CD4-positive, alpha-beta memory T cell (primary cell): ENCODE measurements at places on chromosomes 2 and 18.
A peak's percentile ranks its signal among the peaks of the same experiment; 100 is the strongest.

DNA sequence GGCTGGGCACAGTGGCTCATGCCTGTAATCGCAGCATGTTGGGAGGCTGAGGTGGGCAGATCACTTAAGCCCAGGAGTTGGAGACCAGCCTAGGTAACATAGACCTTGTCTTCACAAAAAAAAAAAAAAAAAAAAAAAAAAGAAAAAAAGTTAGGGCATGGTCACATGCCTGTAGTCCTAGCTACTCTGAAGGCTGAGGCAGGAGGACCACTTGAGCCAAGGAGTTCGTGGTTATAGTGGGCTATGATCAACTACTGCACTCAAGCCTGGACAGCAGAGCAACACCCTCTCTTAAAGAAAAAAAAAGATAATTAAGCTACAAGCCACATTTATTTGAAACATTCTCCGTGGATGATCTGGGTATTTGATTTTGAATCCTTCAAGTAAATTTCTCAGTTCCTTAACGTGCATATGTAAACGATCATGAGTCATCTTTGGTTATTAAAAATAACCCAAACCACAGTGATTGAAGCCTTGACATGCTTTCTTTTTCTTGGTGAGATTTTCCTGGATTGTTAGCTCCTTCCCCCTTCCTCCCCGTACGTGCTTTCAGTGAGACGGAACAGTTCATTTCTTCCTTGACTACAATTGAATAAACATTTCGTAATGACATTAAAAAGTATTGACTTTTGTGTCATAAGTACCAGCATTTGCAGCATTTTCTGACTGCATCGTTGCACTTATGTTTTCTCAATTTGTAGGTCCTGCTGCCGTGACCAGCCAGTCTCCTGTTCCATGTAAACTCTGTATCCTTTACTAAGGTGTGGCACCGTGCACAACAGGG lies 20.3 kb downstream of the RMC1 start:
- no peak for DNase-seq

GRCh38 chr2:11874861-11875260 lies 128.4 kb downstream of the LPIN1 start:
- DNase-seq = no peak

- DNase-seq = no peak
Observed at GRCh38 chr2:202718614-202719013, 83.8 kb downstream of the FAM117B start.

GRCh38 chr18:22676423-22676822 lies 256.7 kb upstream of the RBBP8 start:
- no peak for DNase-seq

DNA sequence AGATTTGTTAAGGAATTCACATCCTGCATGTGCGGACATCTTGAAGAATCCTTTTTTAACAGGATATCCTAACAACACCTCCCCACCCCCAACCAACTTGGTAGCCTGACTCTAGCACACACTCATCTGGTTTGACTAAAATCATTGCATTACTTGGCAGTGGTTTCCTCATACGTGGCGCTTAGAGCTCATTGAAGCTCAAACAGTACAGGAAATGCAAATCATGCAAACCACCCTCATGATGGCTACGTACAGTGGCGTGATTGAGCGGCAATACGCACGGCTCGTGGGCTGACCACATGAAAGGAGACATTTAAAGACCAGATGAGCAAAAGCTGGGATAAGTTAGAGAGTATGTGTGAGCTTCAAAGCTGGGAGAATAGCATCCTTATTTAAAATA lies 336.2 kb downstream of the ZEB2 start:
- DNase-seq = peak; percentile 76

GRCh38 chr18:51617167-51617566 lies 419.7 kb upstream of the MEX3C start:
- no peak for DNase-seq

GRCh38 chr18:36685580-36685979 lies 143.2 kb downstream of the TPGS2 start:
- DNase-seq = no peak

- DNase-seq = no peak
Observed at GRCh38 chr2:173544641-173545363, 190.1 kb downstream of the CDCA7 start.

DNA sequence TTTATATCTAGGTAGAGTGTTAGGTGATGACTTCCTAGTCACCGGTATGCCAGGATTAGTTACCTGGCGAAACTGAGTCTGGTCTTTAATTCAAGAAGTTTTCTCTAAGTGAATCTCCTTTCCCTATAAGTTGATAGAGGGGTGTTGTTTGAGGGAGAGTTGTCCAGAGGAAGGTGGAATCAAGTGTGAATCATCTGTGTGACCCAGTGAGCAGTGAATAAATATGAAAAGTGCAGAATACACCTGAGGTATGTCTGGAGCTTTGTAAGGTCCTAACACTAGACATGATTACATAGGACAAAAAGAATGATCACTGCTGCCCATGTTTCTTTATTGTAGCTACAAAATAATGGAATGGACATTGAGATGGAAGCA lies 11.2 kb downstream of the POU3F3 start:
- no peak for DNase-seq

DNA sequence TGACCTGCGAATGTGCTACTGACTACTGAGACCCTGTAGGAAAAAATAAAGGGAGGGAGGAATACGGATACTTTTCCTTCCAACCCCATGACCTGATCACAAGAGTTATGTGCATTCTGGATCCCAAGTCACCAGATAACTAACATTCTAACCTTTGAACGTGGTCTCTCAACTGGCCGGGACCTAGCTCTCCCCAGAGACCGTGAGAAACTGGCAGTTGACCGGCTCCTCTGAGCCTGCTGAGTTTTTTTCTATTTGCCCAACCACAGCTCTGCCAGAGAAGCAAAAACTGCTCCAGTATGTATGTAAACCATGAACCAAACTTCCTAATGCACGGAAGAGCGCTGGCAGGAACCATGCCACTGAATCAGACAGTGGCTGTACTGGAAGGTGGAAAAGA lies 47.5 kb upstream of the PTMA start:
- DNase-seq = no peak

DNA sequence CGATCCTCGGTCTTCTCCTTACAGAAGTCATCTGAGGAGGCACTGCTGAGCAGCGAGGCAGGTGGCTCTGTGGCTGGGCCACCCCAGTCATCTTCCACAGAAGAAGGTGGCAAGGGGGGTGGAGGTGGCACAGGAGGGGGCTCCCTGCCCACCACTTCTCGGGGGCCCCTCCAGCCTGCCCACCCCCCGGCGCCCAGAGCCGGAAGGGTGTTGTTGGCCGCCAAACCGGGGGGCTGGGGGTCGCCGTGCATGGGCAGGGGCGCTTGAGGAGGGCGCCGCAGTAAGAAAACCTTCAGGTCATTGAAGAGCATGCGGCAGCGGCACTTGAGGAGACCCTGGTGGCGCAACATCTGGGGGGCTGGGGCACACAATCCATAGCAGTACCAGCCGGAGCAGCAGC lies 2.5 kb downstream of the MARCHF4 start:
- DNase-seq = no peak

GRCh38 chr2:217382794-217383193 lies 522.9 kb upstream of the TNP1 start:
- DNase-seq = no peak

DNA sequence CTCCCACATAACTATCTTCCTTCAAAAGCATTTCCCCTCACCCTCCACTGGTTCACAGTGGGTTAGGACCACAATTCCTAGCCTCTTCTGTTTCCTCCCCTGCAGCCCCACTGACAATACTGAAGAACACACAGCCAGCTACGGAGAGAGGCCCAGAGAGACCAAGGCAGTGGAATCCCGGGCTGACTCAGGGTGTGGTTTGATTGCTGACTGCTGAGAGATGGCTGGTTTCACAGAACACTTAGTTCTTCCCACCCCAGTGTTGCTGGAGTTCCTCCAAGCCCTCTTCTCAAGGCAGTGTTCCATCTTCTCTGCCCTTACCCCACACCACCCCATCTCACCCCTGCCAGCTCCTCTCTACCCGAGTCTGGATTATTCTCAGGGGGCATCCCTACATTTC lies 43.3 kb upstream of the ZFP36L2 start:
- no peak for DNase-seq

DNA sequence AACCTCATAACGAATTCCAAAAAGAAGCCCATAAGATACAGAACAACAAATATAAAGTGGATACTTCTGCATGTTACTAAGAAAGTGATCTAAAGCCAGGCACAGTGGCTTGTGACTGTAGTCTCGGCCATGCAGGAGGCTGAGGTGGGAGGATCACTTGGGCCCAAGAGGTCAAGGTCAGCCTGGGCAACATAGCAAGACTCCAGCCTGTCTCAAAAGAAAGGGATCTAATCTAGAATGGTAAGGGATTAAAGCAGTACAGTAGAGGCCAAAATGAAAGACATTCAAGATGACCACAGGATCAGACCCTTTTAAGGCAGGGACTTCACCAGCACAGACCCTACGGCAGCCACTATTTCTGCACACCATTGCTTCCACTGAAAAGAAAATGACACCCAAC lies 3.8 kb downstream of the COBLL1 start:
- no peak for DNase-seq

DNA sequence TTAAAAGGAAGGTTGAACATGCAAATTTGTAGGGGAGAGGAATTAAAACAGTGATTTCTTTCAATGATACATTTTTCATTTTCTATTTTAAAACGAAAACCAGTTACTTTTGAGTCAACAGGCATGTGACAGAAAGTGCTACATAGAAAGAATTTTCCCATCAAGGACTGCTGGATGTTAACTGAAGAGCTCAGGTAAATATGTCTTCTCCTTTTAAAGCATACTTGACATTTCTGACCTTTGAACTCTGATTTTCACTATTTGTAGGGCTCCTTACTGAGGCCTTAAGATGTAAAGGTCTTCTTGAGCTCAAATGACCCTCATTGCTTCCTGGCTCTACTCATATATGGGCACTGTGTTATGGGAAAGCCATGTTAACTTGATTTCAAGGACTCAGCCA lies 32.4 kb downstream of the FIGN start:
- no peak for DNase-seq

DNA sequence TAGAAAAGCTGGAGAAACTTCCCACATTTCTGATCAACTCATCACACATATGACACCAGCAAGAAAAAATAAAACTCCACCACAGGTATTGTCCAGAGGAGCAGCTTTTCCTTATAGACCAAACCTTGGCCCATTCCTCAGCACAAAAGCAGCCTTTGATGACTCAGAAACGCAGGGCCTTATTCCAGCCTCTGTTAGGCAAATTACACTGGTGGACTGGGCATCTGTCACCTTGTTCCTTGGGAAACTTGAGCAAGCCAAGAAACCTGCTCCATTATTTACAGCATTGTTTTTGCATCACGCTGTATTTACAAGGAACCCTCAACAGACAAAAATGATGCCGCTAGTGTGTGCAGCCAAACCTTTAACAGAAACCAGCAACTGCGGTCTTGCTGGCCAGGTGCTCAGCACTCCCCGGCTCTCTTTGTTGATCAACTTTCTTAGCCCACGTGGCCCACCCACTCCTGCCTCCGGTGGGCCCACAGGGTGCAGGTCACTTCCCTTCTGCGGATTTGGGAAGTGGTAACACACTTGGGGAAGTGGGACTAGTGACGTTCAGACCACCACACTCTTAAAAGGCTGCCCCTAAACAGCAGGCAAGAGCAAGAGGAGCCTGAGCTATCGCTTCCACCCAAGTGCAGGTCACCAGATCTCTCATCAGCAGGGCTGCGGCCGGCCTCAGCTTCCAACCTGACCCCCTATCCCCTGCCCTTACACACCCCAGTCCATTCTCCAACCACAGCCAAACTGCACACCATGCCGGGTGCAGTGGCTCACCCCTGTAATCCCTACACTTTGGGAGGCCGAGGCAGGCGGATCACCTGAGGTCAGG lies 1.5 kb downstream of the AP1S3 start:
- no peak for DNase-seq

DNA sequence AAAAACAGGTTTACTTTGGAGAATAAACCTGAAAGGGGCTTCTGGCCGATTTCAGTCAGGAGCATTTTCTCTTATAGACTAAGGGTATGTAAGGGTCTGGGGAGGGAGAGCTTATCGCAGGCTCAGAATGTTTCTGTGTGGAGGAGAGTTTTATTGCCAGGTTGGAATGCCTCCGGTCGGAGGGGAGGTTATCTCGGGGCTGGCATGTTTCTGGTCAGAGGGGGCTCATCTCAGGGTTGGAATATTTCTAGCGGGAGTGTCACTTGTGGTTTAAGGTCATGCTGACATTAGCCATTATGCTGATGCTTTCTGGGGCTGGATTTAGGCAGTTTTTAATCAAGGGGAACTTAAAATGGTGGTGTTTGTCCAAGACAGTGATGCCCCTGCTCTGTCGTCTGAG lies 333.6 kb downstream of the METTL4 start:
- DNase-seq = no peak

GRCh38 chr2:1625281-1626001 lies 118.9 kb downstream of the PXDN start:
- no peak for DNase-seq

- DNase-seq = no peak
Observed at GRCh38 chr2:41853427-41854191, 194.2 kb upstream of the PKDCC start.

DNA sequence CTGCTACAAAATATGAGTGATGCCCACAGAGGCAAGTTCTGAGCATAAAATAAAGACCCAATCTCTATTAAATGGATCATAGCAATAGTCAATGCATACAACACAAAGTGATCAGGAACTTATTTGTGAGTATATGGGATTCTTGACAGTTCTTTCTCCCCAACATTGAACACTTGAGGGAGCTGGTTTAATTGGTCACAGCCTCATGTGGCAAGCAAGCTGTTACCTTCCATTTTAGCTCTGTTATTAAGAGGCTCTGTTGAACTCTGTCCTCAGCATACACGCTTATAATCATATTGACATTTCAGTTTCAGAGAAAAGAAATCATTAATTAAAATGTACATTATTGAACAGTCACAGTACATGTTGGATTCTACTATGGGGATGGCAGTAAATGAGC lies 37.6 kb upstream of the PAX3 start:
- no peak for DNase-seq

DNA sequence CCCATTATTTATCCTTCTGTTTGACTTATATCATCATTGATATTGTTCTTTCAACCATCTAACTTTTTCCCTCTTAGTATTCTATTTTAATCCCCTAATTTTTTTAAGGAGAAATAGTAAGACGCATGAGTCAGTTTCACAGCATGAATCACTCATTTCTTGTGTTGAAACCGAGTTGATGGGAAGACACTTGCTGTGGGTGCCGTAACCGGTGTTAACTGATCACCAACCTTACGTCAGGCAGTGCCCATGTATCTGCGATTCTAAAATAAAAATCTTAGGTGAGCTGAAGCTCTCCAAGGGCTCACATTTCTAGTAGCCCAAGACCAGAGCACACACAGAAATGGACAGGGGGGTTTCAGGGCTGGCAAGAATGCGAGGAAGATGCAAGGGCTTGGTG lies 348.1 kb downstream of the GALR1 start:
- no peak for DNase-seq

GRCh38 chr2:237422309-237422708 lies 8.3 kb upstream of the COL6A3 start:
- no peak for DNase-seq

DNA sequence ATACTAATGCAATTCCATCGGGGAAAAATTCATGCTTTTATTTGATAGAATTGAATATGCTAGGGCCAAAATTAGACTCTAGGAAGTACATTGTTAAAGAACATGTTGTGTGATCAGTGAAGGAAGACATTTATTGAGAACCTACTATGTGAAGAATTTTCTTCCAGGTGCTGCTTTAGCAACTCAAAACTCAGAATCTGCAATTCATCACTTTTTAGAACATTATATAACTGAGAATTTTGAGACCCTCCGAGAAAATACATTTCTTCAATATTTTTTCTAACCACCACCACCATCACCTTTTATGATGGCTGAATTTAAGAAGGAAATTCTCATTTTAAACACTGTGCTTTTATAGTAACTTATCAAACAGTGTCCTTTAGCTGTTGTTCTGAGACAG lies 315.2 kb downstream of the FIGN start:
- DNase-seq = no peak
